HEK293T (cell line): ENCODE measurements at places on chromosomes 5 and 9.

GRCh38 chr9:133483611-133484010 is 4.7 kb upstream of the SLC2A6 start:
- no peak for DNase-seq

- DNase-seq, result no peak
Measured at GRCh38 chr5:135592312-135593045, 13.7 kb upstream of the CXCL14 start.

DNA sequence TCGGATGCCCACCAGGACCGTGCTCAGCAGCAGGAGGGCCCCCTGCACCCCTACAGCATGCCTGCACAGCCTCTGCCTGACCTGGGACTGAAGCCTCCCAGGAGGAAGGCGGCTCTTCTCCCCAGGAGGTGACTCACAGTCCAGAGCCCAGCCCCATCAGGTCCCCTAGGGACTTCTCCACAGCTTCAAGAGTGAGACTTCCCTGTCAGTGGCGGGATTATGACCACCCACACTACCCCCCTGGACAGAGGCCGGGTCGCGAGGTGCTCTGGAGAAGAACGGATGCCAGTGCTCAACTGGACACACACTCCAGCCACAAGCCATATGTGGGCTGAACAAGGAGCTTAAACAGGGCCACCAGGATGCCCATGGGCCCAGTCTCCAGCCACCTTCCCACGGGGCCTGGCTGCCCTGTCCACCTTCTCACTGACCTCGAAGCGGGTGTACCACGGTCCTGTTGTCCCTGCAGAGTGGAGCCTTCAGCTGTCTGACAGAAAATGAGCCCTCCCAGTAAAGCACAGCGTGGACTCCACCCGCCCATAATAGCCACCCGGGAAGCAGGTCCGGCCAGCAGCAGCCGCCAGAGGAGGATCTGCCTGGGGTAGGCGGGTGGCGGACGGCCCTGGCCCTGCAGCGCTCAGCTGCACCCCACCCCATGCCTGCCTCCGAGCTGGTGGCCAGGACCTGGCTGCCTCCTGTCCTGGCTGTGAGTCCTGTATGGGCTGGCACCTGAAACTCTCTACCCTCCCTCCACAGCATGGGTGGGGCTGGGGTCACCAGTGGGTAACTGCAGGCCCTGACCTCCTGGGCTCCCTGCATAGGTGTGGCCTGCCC is 54.7 kb downstream of the SEMA4D start:
- no peak for DNase-seq

DNA sequence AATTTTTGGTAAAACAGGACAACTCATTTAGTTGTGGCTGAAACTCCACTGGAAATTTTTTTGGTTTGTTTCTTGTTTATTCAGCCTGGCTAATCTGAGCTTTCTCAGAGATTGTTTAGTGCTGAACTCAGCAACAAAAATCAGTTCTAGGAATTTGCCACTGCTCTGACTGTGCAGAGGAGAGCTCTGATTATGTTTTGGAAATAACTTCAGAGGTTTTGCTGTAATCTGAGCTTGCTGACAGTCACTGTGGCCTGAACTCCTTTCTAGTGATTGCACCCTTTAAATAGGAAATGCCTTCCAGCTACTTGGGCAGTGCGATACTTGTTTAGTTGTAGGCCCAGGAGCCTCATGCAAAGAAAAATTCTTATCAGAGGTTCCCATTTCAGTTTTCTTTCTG is 60.2 kb downstream of the OSTF1 start:
- peak; percentile 24 for DNase-seq

- no peak for DNase-seq
Measured at GRCh38 chr5:32711681-32712480, 760 bp downstream of the NPR3 start.

DNA sequence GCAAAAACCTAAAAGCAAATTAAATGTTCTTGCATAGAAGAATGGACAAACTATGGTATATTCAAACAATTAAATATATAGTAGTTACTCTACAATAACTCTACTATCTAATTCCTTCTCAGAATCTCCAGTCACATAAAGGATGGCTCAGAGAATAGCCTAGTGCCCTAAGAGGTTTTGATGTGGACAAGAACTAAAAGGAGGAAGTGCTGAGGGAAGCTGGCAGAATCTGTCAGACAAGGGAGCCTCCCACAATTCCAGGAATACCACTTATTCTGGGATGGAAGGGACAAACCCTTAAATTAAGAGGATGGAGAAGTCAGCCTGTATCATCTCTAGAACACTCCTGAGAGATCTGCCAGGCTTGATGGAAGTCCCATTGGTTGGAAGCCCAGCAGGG is 30.4 kb downstream of the TNFSF8 start:
- DNase-seq, result no peak

- DNase-seq, result no peak
Measured at GRCh38 chr5:71533142-71533541, 54.0 kb upstream of the MCCC2 start.

GRCh38 chr5:14386884-14387624 is 194.5 kb upstream of the OTULINL start:
- no peak for DNase-seq

GRCh38 chr9:33159777-33160127 is 7.4 kb downstream of the B4GALT1 start:
- no peak for DNase-seq

- peak; percentile 53 for DNase-seq
Measured at GRCh38 chr9:127612939-127613582, 984 bp downstream of the STXBP1 start.

DNA sequence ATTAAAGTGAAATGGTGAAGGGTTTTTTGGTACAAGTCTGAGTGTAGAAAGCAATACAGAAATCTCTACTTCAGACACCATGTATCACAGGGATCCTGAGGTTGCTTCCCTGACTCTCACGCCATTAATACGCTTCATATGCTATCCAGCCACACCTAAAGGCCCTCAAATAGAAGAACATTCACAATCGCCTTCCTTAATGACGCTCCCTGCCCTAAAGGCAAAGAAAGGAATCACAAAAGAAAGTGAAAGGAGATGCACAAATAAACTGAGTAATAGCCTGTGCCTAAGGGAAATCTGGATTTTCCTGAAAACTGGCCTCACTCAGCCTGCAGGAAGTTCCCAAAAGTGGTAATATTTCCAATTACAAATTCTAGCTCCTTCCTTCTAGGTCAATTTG is 1002.7 kb upstream of the DMAC1 start:
- no peak for DNase-seq

GRCh38 chr5:94223235-94223634 is 395.2 kb downstream of the KIAA0825 start:
- DNase-seq, result no peak

DNA sequence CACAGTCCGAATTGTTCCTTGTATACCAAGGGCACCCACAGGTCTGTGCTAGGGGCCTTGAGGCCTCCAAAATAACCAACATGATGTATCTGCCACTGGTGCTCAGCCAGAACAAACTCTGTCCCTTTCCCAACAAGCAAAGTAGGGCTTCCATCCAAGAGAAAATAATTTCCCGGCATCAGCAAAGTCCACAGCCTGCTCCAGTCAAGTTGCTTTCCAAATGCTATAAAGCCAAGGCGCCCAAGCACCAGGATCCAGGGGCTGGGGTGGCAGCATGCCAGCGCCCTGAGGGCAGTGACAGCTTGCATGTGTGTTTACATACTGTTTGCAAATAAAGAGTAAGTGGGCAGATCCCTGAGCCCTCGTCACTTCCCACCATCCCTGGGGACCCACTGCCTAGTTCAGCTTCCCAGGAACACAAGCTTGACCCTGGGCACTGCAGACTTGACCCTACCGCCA is 155.9 kb downstream of the ERCC6L2 start:
- DNase-seq, result no peak

DNA sequence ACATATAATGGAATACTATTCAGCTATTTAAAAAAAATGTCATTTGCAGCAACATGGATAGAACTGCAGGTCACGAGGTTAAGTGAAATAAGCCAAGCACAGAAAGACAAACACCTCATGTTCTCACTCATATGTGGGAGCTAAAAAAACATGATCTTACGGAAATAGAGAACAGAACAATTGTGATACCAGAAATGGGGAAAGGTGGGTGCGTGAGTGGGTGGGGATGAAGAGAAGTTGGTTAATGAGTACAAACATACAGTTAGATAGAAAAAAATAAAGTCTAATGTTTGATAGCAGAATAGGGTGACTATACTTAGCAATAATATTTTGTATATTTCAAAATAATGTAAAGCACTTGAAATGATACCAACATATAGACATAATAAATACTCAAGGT is 38.7 kb downstream of the FAM114A2 start:
- no peak for DNase-seq

DNA sequence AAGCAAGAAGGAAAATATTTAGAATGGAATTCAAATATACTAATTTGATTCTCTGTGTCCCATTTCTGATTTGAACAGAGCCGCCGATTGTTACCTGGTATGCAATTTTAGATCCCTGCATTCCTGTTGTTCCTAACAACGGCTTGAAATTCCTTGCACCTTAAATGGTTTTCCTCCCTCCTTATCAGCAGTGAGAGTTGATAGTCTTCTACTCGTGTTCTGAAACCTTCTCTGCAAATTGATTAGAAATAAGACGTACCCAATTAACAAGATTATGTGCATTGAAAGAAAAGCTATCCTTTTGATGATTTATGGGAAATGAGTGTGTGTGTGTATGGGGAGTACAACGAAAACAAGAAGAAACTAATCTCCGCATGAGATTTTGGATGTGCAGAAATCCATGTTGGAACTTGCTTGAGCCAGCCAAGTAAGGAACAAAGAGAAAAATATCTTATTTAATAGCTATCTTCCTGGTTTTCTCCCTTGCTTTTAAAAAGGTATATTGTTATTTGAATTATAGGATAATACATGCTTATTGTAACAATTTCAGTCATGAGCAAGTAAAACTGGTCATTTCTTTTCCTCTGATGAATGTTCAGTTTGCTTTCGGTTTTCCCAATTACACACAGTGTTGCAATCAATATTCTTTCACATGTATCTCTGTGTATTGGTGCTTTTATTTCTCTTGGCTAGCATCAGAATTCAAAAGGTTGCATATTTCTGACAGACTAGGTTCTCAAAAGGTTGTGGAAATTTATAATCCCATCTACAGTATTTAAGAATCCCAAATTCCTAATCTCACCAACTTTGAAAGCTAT is 211.1 kb upstream of the ACTBL2 start:
- no peak for DNase-seq

GRCh38 chr5:77832938-77833337 is 56.8 kb upstream of the TBCA start:
- DNase-seq, result no peak

DNA sequence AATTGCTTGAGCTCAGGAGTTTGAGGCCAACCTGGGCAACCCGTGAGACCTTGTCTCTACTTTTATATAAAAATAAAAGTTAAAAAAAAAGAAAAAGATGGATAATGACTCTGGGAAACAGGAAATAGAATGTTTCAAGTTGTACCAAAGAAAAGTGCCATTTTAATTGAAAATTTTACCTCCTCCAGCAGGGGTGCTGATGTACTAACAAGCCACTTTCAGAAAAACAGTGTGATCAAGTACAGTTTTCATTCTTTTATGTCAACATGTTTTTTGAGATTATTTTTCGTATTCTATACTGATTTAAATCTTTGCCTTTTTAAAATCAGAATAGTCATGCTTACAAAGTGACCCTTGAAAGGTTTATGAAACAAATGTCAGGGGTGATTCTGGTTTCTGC is 30.8 kb downstream of the F2R start:
- no peak for DNase-seq

DNA sequence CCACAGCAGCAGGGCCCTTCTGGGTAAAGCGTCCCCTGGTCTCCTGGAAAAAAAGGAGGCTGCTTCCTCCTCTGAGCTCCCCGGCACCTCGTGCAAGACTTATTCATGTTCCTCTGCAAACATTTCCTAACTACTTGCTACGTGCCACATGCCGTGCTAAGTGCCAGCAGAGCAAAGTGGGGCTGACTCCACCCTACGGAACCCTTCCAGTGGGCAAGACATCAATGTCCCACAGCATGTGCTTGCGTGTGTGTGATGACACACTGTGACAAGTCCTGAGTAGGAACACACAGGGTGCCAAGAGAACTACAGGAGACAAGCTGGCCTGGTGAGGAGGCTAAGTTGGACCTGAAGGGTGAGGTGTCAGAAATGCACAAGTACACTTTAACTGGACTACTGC is 57.4 kb downstream of the SEMA4D start:
- no peak for DNase-seq

- DNase-seq, result no peak
Measured at GRCh38 chr5:172730981-172731679, 39.9 kb downstream of the DUSP1 start.

- no peak for DNase-seq
Measured at GRCh38 chr5:95241635-95242034, 43.3 kb downstream of the MCTP1 start.

- DNase-seq, result no peak
Measured at GRCh38 chr5:128213833-128214232, 130.3 kb downstream of the SLC12A2 start.

DNA sequence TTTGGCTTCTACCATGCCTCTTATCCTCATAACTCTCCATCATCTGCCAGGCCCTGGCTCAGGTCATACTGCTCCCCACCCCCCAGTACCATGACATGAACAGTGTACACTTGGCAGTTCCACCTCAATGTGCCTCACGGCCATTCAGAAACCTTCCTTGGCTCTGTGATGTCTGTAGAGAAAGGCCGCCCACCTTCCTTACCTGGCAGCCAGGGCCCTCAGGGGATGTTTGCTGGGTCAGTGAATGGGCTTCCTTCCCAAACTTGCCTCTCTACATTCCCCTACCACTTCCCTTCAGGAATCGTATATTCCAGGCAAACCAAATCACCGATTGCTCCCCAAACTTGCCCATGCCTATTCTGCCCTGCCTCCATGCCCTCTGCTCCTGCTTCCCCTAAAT is 101.1 kb downstream of the PSD2 start:
- DNase-seq, result no peak

GRCh38 chr5:56631719-56632118 is 183.6 kb upstream of the MAP3K1 start:
- no peak for DNase-seq

- no peak for DNase-seq
Measured at GRCh38 chr9:73743826-73744225, 592.2 kb downstream of the ANXA1 start.

GRCh38 chr5:126926187-126926586 is 104.2 kb downstream of the MARCHF3 start:
- DNase-seq, result no peak

DNA sequence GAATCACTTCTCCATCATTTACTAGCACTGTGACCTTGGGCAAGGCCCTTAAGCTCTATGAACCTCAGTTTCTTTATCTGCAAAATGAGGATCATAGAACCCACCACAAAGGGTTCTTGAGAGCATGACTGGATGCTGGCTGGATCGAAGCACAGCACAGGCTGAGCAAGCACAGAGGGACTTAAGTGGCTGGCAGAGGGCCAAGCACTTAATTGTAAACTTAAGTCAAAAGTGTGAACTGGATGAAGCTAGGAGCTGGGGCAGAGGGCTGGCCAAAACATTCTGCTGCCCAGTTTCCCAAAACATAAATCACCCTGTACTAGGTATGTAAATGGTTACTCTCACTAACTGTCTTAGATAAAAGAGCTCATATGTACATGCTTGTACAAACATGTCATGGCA is 112.3 kb upstream of the WWC1 start:
- DNase-seq, result no peak

DNA sequence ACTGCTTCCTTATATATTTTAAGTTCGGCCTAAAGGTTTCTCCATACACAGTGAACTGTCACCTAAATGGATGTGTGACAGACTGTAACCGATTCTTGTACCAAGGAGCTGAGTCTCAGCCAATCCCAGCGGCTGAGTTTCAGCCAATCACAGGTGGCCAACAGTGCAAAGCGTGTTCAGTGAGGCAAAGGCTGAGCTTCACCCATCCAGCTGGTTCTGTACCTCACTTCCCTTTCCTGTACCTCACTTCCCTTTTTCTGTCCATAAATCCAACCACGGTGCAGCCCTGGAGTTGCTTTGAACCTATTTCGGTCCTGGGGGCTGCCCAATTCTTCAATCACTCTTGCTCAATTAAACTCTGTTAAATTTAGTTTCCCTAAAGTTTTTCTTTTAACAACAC is 15.7 kb upstream of the TBC1D9B start:
- no peak for DNase-seq
